ENCODE measurements at places on chromosomes 5 and 9. TPM values are rescaled to one million over a fixed set of nuclear protein-coding genes. Genes with fewer than 3 reads are reported as not detected.
A peak's percentile ranks its signal among the peaks of the same experiment; 100 is the strongest.

DNA sequence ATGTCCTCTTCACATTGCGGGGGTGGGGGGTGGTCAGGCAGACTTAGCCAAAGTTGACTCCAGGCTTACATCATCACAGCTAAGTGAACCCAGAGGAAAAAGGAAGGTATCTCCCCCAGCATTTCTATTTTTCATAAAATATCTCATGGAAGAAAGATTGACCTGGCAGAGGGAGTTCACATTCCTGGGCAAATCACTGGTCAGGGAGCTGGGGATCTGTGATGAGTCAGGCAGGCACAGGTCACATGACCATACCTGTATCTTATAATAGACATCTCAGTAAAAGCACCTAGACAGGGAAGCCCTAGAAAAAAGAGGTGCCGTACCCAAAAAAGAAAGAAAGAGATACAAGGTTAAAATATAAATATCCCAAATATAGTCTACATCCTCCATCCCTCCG, 57.3 kb upstream of the WWC1 start:
- no peak for DNase-seq

- no peak for DNase-seq
Measured at GRCh38 chr5:95727764-95728191, 3.4 kb upstream of the RHOBTB3 start.

The RNF208 gene
- 7.2 TPM for total RNA-seq

GRCh38 chr9:127779136-127779981, 893 bp upstream of the SH2D3C start:
- DNase-seq: no peak

The CCDC112 gene
- total RNA-seq: 8.9 TPM

The FST gene
- 10.5 TPM for total RNA-seq

- DNase-seq: peak; percentile 84
Measured at GRCh38 chr9:706606-707459, 134.7 kb upstream of the DMRT1 start.

The FOXD4 gene
- total RNA-seq: 0.43 TPM

DNA sequence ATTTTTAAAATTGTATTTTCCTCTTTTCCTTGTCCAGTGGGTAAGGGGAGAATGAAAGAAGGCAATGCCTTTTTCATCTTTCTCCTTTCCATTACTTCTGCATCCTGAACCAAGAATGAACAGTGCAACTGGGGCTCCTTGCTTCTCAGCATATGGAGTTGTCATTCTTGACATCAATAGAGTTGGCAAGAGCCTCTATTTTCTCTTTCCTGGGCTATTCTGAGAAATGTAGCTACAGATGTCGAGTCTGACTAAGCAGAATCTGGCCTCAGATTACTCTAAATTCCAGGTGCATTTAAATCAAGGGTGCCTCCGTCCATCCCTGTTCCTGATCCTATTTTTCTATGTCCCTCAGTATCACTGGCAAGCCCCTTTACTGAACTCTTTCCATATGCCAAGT, 244.8 kb downstream of the GLIS3 start:
- DNase-seq: no peak

GRCh38 chr5:124280079-124280478, 466.4 kb downstream of the ZNF608 start:
- DNase-seq: no peak

DNA sequence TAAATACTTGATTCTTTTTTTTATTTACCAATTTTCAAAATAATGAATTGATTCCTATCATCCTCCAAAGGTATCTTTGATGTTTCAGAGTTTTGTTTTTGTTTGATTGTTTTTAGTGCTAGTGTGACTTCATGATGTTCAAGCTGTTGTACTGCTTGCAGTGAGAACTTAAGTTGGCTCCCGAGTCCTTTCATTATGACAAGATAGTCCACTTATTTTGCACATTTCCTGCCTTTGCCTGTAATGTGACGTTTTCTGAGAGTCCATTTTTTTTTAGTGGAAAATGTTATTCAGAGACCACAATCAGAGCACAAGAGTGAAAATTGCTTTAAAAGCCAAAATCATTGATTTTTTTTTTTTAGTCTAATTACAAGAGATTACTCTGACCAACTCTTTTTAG, 60.1 kb upstream of the FCHO2 start:
- DNase-seq: no peak

The TRIM36 gene
- 11.1 TPM for total RNA-seq

The EGFLAM gene
- not detected for total RNA-seq

GRCh38 chr5:39159811-39160490, 59.4 kb downstream of the FYB1 start:
- no peak for DNase-seq

DNA sequence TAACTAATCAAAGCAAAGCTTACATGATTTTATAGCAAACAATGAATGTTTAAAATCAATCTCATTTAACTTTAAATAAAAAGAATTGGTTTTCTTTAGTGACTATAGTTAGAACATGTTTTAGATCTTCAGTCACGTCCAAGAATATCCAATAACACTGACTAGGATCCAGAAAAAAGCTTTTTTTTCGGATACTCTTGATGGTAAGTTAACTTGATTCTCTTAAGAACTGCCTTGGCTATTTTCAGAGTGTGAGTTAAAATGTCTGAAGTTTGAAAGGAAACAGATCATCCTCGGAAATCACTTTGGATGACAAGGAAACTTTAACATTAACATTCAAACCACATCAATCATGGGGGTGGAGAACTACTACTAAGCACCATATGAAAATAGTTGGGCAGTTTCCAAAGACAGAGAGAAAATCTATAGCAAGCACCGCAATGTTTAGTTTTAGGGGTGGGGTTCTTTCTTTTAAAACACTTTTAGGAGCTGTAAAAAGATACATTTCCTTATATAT, 83.7 kb upstream of the SLC27A6 start:
- DNase-seq: no peak

- no peak for DNase-seq
Measured at GRCh38 chr9:120438836-120439546, 141.0 kb downstream of the CDK5RAP2 start.

GRCh38 chr5:132269635-132270334, 12.3 kb downstream of the PDLIM4 start:
- no peak for DNase-seq

The ACOT12 gene
- total RNA-seq: not detected

- DNase-seq: no peak
Measured at GRCh38 chr5:10552183-10553143, 11.4 kb upstream of the ANKRD33B start.

The DIRAS2 gene
- total RNA-seq: 5.1 TPM

GRCh38 chr5:81183811-81184748, 49.0 kb upstream of the CKMT2 start:
- DNase-seq: no peak

GRCh38 chr5:84298628-84299027, 86.1 kb downstream of the EDIL3 start:
- DNase-seq: no peak

The C9orf50 gene
- total RNA-seq: not detected

DNA sequence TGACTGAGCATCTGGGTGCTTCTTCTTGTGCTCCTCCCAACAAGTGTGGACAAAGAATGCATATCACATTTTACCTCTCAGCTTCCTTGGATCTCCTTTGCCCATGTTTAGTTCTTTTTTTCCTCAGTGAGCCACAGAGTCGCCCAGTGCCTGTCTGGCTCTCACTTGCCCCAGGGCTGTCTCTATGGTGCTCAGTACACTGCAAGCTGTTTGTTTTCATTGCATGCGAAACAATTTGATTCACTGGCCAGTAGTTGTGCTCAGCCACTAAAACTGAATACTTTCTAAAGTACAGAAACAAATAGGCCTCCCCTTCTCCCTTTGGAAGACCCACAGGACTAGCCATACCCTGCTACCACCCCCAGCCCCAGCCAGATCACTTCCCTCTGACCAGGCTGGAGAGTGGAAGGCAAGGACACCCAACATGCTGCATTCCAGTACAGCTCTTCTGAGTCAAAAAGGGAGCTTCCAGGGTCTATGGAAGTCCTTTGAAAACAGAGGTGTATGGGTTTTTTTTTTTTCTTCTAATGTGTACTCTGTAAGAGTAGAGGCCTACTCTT, 3.8 kb downstream of the LHFPL2 start:
- no peak for DNase-seq

DNA sequence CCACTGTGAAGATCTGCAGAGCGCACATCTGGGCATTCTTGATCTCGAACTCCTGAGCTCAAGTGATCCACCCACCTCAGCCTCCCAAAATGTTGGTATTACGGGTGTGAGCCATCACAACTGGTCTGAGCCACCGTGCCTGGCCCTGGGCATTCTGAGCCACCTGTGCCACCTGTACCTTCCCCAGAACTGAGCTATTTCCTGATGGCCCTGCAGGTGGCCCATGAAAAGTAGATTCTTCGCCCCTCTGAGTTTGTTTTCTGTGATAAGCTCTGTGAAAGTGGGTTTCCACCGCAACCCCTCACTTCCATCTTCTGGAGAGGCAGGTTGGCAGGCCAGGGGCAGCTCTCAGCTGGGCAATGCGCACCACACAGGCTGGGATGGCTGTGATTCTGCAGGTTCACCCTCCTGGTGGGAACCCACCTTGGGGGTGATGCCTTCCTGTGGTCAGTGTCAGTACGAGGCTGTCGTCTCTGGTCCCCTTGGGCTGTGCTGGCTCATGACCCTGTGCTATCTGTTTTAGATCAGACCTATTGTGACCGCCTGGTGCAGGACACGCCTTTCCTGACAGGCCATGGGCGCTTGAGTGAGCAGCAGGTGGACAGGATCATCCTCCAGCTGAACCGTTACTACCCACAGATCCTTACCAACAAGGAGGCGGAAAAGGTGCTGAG, 11.3 kb downstream of the CARD19 start:
- no peak for DNase-seq

- no peak for DNase-seq
Measured at GRCh38 chr5:172700365-172701290, 59.6 kb downstream of the NEURL1B start.

The ERGIC1 gene
- total RNA-seq: 174 TPM

GRCh38 chr9:121478816-121479676, 20.6 kb downstream of the GGTA1 start:
- no peak for DNase-seq

DNA sequence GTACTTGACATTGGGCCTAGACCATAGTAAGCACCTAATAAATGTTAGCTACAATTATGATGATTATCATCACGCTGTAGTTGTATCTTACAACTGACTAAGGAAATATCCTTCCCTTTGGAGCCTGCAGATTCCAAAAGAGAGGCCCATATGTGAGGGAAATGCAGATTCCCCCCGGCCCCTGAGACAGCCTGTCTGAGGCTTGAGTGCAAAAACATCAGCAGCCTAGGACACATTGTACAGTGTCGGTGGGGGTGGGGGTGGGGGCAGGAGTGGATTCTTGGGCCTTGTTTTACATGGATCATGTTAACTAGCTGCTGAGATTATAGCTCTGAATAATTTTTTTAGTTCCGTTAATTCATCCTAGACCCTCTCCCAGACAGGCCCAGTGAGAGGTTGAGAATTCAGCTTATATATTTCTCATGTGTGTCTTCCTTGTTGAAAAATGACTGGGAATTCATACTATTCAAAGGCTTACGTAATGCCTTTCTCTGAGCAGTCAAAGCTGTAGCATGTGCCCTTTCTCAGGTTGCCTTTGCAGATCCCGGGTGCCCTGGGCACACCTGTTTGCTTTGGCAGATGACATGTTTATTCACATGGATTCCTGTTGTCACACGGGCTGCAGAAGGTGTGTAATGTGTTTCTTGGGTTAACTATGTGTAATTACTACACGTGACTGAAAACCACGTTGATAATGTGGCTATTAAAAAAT, 262.8 kb downstream of the NR3C1 start:
- no peak for DNase-seq

DNA sequence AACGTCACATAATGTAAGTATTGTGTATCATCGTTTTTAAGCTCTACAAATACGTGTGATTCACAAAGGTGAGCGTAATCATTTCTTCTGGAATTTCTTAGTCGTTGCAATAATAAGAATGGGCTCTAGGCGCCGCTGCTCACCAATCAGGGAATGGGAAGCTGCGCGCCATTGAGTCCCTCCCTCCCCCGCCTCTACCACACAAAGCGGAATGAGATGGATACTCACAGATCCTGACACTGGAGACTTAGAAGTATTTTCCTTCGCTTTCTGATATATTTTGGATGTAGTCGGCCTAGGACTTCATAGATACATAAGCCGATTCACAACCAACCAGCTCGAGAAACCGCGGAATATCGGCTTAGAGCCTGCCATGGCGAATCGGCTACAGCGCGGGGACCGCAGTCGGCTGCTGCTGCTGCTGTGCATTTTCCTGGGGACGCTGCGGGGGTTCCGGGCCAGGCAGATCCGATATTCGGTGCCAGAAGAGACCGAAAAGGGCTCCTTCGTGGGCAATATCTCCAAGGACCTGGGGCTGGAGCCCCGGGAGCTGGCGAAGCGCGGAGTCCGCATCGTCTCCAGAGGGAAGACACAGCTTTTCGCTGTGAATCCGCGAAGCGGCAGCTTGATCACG, at the start of gene PCDHGA11:
PCDHGA11 (plus strand) TSS at position 197 of the 634 bp plus-strand sequence; CDS start at position 374, 177 bp downstream.
- no peak for DNase-seq

DNA sequence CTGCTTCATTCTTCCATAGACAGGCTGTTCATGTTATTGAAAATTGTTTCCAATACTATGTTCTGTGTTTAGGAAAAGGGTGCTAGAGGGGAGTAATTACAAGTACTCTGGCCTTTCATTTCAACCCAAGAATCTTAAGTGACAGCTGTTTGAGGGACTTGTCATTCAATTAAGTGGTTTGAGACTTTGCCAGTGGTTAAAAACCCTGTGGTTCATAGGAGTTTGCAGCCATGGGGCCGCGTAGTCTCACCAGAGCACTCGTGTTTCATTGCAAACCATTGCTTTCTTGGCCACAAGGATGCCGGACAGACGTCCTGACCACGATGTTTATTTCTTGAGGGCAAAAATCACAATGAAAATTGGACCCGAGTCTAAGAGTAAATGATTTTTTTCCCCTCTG, 248.8 kb downstream of the NNT start:
- no peak for DNase-seq
